Mucosa of descending colon (tissue), 3 donors: ENCODE measurements at places on chromosomes 7 and 10. TPM values are rescaled to one million over a fixed set of nuclear protein-coding genes. Genes with fewer than 3 reads are reported as not detected.

LRRC18 gene
- total RNA-seq = not detected

GCK gene
- not detected for total RNA-seq

AASS gene
- 14.1 TPM for total RNA-seq

- no peak for DNase-seq
Observed at GRCh38 chr7:151245360-151246101, 3.0 kb downstream of the SMARCD3 start.

TFPI2 gene
- total RNA-seq = 0.46 TPM

GRCh38 chr7:93890464-93891068, at the start of gene TFPI2:
TSS of gene TFPI2 (minus strand) at chr7:93890753. CDS start at chr7:93890678, 75 bp downstream.
- no peak for DNase-seq

PAPSS2 gene
- 123 TPM for total RNA-seq

CLRN3 gene
- 62.3 TPM for total RNA-seq
